ENCODE measurements at places on chromosomes 5 and 9.

GRCh38 chr5:14528926-14529325, 52.7 kb upstream of the OTULINL start:
- no peaks in the 10 kb centered on the region for H3K4me1 ChIP-seq
- no peak overlapping the region for H3K27ac ChIP-seq
- H3K27me3 ChIP-seq: no peaks in the 10 kb centered on the region
- no peaks in the 10 kb centered on the region for H3K36me3 ChIP-seq

DNA sequence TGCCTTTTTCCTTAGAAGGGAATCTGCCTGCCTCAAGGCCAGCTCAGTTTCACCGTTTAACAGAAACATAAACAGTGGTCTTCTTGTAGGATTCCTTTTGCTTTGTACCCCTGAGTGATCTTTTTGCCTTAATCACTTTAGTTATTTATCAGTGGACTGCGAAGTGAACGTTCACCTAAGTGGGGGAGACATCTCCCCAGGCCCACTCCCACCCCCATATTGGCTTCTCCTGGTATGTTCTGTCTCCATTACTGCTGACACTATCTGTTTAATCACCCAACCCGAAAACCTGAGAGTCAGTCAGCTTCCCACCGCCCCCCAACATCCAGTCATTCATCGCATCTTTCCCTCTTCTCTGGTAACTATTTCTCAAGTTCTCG, 1.4 kb downstream of the SKP2 start:
- H3K4me1 ChIP-seq: peaks cover 47% of the 10 kb centered on the region
- H3K4me3 ChIP-seq: peak overlapping the region; percentile 83
- H3K27ac ChIP-seq: peak overlapping the region; percentile 66
- H3K36me3 ChIP-seq: peaks cover 50% of the 10 kb centered on the region
- H3K27me3 ChIP-seq: no peaks in the 10 kb centered on the region

DNA sequence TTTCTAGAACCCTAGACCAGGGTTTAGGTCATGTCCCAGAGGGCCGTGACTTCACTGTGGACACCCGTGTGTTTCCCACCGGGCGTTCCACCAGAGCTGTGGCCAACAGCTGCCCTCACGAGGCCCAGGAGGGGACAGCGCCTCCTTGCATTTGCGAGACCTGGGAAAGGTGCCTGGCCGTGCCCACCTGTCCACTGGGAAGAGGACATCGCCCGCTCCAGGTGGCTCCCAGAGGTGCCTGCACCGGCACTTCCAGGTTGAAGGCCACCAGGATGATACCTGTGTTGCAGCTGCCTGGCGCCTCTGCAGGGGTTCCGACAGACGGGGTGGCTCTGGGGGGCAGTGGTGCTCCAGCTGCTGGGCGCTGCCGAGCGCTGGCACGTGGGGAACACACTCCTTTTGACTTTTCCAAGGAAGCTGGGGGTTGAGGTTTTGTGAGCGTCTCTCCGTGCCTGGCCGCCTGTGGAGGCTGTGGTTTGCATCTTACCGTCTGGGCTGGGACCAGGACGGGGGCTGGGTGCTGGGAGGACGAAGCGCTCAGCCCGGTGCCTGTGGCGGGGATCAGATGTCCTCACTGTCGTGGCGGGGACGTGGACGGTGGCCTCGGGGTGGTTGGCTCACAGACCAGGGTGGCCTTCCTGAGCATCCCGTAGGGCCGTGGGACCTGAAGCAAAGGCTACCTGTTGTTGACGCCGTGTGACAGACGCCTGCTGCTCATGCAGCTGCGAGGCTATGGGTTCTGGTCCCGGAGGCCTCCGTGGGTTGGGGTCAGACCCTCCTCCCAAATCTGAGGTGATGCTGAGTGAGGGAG, 19.2 kb downstream of the NKD2 start:
- no peak overlapping the region for H3K27ac ChIP-seq
- no peak for DNase-seq
- H3K4me3 ChIP-seq: no peak overlapping the region
- no peaks in the 10 kb centered on the region for H3K36me3 ChIP-seq
- no peaks in the 10 kb centered on the region for H3K27me3 ChIP-seq

GRCh38 chr5:1925111-1926070, 42.7 kb upstream of the IRX4 start:
- H3K36me3 ChIP-seq: no peaks in the 10 kb centered on the region
- DNase-seq: no peak
- H3K27ac ChIP-seq: no peak overlapping the region
- H3K27me3 ChIP-seq: no peaks in the 10 kb centered on the region
- H3K4me3 ChIP-seq: no peak overlapping the region

DNA sequence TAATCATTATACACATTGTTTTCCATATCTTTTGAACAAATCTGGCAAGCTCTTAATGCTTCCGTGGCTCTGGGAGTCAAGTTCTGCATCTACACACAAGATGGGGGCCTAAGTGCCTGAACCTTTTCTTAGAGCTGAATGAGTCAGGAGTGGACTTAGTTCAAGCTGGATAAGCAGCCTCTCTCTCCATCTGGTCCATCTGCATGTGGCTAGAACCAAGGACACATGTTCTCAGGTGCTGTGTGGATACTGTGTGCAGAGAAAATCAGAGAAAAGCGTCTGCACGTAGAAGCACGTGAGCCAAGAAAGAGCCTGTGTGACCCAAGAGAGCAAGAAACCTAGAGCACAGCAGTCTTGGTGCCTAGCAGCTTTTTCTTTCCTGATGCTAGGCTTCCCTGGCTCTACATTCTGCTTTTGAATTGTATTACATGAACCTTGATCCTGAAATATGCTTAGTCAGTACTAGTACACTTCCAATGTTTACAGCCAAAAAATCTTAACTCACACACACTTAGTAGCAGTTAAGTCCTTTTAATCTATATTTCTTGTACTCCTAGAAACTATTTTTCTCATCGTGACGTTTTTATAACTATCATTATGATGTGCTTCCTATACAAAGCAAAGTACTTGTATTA, 1798.9 kb downstream of the MAT2B start:
- no peaks in the 10 kb centered on the region for H3K4me1 ChIP-seq
- DNase-seq: no peak
- no peak overlapping the region for H3K27ac ChIP-seq
- no peaks in the 10 kb centered on the region for H3K27me3 ChIP-seq
- no peaks in the 10 kb centered on the region for H3K36me3 ChIP-seq
- H3K4me3 ChIP-seq: no peak overlapping the region

DNA sequence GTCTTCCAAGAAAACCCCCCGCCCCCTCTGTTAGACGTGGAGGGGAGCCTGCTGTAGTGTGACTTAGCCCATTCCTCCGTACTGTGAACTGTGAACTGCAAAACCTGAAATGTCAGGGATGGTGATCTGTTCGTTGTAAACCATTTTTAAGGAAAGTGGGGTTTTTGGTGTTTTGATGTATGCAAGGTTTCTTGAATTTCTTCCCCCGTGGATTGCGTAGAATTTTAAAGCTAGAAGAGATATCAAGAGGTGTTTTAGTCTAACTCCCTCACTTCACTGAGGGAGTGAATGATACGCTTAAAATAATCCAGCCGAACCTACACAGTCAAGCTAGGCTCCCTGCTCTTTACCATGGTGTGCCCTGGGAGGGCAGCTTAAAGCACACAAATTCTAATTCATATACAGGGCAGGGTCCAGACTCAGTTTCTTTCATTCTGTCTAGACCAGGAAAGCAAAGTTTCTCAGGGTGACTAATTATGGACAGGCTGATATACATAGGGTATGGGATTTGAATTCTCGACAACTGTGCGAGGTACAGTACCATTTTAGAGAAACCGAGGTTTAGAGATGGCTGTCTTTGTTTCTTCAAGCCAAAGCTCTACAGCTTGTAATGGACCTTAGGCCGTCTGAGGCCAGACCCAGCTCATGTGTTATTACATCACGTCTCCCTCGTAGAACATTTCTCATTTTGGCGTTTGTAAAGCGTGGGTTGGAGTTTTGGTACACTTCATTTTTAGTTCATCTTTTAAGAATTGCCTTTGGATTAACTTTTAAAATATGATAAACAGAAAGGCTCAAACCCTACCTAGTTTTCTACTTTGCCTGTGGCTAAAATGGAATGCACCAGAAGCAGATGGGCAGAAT, 2.7 kb downstream of the PTGER4 start:
- H3K27ac ChIP-seq: peak overlapping the region; percentile 93
- peaks cover 35% of the 10 kb centered on the region for H3K4me1 ChIP-seq
- peaks cover 69% of the 10 kb centered on the region for H3K36me3 ChIP-seq

DNA sequence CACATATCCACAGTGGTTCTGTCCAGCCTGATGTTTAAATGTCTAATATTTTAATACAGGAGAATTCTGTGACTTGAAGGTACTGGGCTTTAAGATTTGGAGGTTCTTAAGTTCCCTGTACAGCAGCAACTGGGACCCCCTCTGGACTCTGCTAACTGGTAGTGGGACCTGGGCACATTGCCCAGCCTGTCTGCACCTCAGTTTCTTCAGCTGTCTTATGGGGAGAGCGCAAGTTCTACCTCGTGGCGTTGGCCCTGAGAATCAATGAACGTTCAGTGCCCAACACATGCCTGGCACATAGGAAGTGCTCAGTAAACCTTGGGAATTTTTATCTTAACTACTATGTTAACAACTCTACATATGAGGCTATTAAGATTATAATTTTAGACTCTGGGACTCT, 1.4 kb downstream of the SLC2A6 start:
- no peak overlapping the region for H3K27ac ChIP-seq
- no peaks in the 10 kb centered on the region for H3K36me3 ChIP-seq
- H3K4me1 ChIP-seq: peaks cover 8% of the 10 kb centered on the region

DNA sequence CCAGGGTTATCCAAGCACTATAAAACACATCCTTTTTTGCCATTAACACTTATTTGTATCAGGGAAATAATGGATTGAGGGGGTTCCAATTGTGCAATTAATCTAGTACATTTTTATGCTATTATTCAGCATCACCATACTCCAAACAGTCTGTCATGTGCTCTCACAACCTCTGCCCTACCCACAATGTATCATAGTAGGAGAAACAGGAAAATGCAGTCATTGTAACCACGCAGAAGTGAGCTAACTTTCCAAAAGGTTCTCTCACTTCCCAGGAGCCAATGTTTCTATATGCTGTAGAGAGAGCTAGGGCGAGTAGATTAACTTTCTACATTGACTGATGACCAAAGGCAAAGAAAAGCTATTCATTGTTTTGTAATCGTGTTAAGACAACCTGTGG, 29.8 kb downstream of the DAB2 start:
- DNase-seq: no peak
- no peak overlapping the region for H3K4me3 ChIP-seq
- no peaks in the 10 kb centered on the region for H3K36me3 ChIP-seq
- no peaks in the 10 kb centered on the region for H3K4me1 ChIP-seq
- no peak overlapping the region for H3K27ac ChIP-seq

DNA sequence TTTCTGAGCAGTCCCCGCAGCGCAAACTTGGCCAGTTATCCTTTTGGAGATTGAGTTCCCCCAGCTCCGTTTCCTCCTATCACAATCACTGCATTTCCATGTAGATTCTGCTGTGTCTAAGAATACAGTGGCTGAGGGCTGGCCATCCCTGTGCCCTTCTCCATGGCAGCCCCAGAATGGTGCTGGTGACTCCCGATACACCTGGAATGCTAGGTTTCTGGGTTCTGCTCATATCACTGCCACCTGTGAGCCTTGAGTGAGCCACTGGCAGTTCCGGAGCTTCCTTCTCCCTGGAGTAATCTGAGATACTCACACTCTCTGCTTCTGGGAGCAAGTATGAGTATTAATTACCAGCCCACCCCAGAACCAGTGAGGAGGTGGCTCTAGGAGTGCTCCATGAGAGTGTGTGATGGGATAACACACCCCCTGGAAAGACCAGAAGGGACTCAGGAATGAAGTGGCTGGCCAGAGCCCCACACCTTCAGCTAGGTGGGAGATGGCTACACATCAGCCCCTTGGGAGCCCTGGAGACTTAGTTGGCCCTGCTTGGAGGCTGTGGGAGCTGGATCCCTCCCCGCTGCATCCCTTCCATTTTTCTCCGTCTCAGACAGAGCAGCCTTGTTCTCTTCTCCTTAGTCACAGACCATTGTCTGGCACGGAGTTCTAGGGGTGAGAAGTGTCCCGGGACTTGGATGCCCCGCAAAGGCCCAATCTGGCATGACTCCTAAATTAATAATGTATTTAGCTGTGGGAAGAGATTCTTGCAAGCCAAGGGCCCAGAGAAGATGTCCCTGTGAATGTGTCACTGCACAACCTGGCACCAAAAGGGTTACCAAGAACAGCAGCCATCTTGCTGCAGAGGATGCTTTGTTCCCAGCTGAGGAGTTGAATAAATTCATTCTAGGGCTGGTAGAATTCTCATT, 4.9 kb downstream of the PCDHGC5 start:
- no peak overlapping the region for H3K4me3 ChIP-seq
- H3K27ac ChIP-seq: no peak overlapping the region
- no peaks in the 10 kb centered on the region for H3K36me3 ChIP-seq

DNA sequence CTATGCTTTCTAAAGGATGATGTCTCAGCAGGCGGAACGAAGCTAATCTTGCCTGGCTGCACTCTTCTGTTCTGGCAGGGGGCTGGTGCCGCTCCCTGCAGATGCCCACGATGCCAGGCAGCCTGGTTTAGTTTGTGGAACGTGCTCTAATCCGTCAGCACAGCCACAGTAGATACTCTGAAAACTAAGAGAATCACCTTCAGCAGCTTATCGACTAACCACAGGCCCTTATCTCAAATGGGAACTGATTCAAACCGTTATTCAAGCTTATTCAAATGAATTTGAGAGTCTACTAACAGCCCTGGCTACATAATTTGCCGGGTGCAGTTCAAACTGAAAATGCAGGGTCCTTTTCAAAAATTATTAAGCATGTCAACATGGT, 246.6 kb upstream of the ANKRD55 start:
- peak; percentile 52 for DNase-seq
- peak overlapping the region; percentile 92 for H3K27ac ChIP-seq
- H3K27me3 ChIP-seq: no peaks in the 10 kb centered on the region
- H3K4me3 ChIP-seq: peak overlapping the region; percentile 73
- H3K36me3 ChIP-seq: no peaks in the 10 kb centered on the region
- peaks cover 48% of the 10 kb centered on the region for H3K4me1 ChIP-seq

GRCh38 chr5:78801413-78801812, 152.8 kb upstream of the LHFPL2 start:
- H3K36me3 ChIP-seq: peaks cover 4% of the 10 kb centered on the region
- H3K27ac ChIP-seq: no peak overlapping the region
- peaks cover 2% of the 10 kb centered on the region for H3K4me1 ChIP-seq
- no peaks in the 10 kb centered on the region for H3K27me3 ChIP-seq

DNA sequence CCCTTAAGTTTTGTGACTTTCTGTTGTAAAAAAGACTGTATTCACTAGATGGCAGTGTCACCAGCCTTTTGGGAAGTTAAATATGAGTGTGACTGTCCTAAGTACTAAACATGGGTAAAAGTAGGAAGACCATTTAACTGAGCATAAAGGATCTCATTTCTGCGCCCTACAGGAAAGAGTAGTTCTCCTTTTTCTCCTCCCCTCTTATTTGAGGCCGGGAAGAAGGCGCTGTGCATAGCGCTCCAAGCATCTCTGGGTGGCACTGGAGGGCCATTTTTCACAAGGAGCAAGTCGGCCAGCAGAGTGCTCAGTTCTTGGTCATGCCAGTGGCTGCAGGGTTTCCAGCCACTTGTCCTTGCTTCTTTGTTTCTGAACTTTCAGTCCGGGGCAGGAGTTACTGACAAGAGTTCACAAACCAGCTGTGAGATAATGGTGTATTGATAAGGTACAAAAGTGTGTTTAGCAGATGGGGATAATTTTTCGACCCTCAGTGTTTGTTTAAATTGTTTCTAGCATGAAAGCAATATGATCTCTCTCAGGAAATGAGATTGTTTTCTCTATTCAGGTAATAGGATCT, 227.6 kb upstream of the DMRT1 start:
- DNase-seq: peak; percentile 30
- peak overlapping the region; percentile 39 for H3K4me3 ChIP-seq
- no peaks in the 10 kb centered on the region for H3K36me3 ChIP-seq
- peaks cover 5% of the 10 kb centered on the region for H3K4me1 ChIP-seq
- no peak overlapping the region for H3K27ac ChIP-seq

- peak overlapping the region; percentile 57 for H3K27ac ChIP-seq
- H3K27me3 ChIP-seq: no peaks in the 10 kb centered on the region
- H3K4me1 ChIP-seq: peaks cover 14% of the 10 kb centered on the region
- DNase-seq: peak; percentile 43
- peak overlapping the region; percentile 71 for H3K4me3 ChIP-seq
- H3K36me3 ChIP-seq: peaks cover 20% of the 10 kb centered on the region
Observed at GRCh38 chr9:137454145-137454596, 5.0 kb downstream of the NSMF start.

Data from T-helper 2 cell treated with Interferon-gamma antibody and Interleukin-4, amounts not matched to agents 5 μg/mL and 100 μg/mL, for 36 hours (primary cell).